ENCODE measurements at places on chromosomes 2 and 18.

GRCh38 chr18:36640021-36640952 lies 188.5 kb downstream of the TPGS2 start:
- DNase-seq = peak; percentile 16

- no peak for DNase-seq
Observed at GRCh38 chr2:184304006-184304405, 294.3 kb upstream of the ZNF804A start.

DNA sequence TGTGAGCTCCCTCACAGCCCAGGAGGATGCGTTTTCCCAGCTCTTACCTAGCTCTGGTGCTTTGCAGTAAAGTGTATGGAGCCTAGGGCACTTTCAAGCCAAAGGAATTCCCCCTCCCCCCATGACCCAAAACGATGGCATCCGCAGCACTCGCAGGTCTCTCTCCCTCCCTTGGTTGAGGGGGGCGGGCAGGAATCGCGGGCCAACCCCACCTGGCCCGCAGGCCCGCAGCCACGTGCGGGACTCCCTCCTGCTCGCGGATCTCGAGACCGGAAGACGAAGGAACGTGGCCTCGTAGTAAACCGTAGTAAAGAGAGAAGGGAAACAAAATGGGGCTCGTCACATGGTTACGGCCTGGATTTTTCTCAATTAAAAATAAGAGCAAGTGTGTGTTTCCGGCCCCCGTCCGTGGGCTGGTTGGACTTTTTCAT lies 8.5 kb downstream of the IRS1 start:
- peak; percentile 73 for DNase-seq

GRCh38 chr2:142825861-142826260 lies 51.6 kb upstream of the KYNU start:
- DNase-seq = no peak

- DNase-seq = no peak
Observed at GRCh38 chr2:1458432-1458831, 45.2 kb downstream of the TPO start.

- DNase-seq = no peak
Observed at GRCh38 chr2:223618172-223619035, 16.2 kb upstream of the SCG2 start.

DNA sequence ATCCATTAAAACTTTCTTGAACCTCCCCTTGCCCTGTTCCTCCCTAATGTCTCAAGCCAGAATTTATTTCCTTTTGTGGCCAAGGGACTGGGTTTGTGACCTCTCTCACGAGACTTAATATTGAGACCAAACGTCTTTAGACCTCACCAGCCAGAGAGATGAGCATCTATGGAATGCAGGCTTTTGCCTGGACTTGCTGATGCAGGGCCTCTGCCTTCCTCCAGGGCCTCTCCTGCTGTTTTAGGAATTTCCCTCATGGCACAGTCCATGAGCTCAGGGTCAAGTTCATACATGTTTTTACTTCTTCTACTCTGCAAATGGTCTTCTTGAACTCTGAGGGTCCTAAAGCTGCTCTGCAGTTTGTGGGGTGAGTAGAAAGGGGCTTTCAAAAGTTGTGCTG lies 22.3 kb downstream of the IL1B start:
- DNase-seq = peak; percentile 51

DNA sequence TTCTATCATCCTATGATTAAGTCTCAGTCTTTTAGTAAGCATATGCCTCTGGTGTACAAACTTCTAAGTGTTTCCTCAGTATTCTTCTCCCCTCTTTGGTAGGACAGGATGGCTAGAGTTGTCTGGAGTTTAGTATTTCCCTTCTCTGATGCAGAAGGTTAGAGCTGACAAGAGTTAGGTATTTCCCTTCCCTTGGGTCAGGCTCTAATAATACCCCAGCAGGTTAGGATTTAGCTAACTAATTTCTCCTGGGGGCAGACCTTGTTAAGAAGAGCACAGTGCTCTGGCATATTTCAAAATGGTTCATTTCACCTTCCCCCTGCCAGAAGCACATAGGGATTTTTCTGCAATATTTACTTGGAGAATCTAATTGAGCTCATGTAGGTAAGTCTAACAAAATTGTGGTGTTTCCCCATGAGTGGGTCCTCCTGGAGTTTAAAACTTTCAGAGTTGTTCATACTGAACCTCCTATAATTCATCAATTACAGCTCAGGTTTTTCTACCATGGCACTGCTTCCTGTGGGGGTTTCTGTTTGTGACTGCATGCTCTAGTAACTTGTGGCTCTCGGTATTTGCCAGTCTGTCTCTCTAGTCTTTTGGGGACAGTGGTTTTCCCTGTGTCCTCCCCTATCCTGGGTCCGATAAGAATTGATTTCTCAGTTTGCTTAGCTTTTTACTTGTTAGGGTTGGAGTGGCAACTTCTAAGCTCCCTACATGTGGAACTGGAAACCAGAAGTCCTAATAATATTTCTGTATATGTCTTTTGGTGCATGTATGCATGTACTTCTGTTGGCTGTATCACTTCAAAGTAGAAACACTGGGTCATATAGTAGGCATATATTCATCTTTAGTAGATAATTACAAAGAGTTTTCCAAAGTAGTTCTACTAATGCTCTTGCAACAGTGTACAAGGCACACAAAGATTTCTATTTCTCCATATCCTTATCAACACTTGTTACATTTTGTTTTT lies 77.7 kb downstream of the GDF7 start:
- peak; percentile 57 for DNase-seq

DNA sequence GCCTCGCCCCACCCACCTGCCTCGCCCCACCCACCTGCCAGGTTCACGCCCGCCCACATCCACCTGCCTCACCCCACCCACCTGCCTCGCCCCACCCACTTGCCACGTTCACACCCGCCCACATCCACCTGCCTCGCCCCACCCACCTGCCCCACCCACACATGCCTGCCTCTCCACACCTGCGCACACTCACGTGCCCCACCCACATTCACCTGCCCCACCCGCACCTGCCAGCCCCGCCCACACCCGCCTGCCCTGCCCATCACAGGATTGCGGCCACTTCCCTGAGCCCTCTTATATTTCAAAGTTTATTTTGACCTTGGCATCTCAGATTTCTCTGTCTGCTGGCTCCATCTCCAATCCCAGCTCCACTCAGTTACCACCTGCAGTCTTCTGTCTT lies 217.5 kb upstream of the SOX11 start:
- DNase-seq = no peak

GRCh38 chr2:120979921-120980320 lies 244.3 kb downstream of the GLI2 start:
- DNase-seq = no peak

DNA sequence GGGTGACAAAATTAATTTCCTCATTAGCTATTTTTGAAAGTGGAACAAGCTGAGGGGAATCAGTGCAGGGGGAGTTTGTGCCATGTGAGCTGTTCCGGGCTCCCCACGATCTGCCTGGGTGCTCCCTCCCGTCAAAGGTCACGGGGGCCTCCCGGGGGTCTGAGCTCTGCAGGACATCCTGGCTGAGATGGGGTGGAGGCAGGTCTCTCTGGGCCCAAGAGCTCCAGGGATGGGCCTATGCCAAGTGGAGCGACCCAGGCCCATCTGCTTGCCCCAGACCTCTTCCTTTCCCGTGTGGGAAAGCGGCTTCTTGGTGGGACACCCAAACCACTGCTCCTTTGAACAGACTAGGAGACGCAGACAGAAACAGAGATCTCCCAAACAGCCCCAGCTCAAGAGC lies 143.3 kb upstream of the ID2 start:
- no peak for DNase-seq

DNA sequence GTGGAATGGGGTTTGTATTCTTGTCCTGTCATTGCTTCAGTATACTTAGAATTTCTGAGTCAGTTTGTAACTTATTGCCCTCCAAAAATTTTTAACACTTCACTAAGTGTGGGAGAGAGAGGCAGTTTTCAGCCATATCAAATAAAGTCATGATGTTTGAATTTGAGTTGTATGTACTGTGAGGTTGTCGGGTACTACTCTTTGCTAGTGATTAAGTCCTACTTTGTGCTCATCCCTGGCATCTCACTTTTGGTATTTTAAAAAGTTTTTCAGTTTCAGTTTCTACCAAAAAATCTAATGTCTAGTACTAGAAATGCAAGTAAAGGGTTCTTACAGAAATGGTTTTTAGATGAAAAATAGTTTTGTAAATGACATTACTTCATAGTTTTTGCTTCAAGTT lies 40.7 kb downstream of the EIF5B start:
- DNase-seq = no peak

- no peak for DNase-seq
Observed at GRCh38 chr2:215535125-215535668, 99.3 kb upstream of the FN1 start.

DNA sequence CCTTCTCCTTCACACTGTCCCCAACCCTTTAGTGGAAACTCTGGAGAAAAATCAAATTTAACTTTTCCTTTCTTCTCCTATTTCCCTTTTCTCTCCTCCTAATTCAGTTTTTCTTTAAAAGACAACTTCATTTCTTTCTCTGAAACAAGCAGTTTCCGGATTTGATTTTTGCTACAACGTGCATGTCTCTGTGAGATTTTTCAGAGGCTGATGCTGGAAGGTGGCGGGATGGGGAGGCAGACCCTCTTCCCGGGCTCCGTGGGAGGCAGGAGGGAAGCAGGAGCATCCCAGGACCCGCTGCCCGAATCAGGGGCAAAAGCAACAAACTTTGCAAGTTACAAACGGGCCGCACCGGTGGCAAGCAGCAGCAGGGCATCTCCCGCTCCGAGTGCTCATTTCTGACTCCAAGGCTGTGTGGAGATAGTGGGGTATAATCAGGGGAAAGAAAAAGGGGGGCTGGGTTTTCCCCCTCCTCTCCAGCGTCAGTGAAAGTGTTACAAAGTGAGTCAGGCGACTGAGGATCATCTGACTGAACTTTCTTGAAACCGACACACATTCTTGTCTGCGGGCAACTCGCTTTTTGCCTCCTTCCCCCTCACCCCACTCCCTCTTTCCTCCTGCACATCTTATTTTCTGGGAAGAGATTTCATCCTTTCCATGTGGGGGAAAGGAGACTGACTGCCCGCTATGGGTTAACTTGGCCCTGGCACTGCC lies 6.4 kb downstream of the ZEB2 start:
- DNase-seq = peak; percentile 80

GRCh38 chr2:38722271-38723061 lies 28.7 kb downstream of the SRSF7 start:
- no peak for DNase-seq

DNA sequence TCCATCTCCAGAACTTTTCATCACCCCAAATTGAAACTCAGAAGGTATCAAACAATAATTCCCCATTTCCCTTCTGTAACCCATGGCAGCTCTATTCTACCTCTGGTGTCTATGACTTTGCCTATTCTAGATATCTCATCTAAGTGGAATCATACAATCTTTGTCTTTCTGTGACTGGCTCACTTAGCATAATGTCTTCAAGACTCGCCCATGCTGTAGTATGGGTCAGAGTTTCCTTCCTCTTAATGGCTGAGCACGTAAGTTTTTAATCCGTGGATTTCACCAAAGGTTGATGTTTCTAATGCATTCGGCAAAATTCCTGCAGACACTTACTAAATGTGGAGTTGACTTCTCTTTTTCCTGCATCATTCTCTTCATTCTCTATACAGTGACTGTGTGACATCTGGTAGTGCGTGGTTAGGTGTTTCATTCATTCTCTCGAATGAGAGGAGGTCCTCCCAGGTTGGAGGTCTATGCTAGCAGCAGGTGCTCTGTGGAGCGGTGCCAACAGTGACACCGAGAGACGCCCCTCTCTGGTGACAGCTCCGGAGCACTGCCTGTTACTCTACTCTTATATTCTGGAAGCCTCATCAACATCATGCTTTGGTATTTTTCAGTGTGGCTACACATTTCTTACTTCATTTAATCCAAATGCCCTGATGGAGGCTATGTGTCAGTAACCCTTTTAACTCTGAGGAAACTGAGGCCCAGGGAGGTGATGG lies 50.1 kb downstream of the ATOH8 start:
- no peak for DNase-seq

DNA sequence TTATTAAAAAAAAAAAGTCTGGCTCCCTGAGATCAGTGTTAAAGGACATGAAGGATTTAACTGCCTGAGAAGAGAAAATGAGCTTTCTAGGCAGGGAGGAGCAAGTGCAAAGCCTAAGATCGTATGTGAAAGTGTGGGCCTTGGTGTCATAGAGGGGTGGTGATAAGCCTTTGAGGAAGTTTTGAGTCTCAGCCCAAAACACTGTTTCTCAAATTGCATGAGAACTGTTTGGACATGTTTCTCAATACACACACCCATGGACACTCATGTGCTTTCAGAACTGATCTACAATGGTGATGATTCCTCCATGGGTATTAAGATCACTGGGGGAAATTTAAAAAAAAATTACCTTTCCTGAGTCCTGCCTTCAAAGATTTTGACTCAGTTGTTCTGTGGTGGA lies 336.7 kb upstream of the RND3 start:
- DNase-seq = no peak

All from kidney tubule cell (primary cell).